ENCODE measurements at places on chromosomes 1 and 21.

DNA sequence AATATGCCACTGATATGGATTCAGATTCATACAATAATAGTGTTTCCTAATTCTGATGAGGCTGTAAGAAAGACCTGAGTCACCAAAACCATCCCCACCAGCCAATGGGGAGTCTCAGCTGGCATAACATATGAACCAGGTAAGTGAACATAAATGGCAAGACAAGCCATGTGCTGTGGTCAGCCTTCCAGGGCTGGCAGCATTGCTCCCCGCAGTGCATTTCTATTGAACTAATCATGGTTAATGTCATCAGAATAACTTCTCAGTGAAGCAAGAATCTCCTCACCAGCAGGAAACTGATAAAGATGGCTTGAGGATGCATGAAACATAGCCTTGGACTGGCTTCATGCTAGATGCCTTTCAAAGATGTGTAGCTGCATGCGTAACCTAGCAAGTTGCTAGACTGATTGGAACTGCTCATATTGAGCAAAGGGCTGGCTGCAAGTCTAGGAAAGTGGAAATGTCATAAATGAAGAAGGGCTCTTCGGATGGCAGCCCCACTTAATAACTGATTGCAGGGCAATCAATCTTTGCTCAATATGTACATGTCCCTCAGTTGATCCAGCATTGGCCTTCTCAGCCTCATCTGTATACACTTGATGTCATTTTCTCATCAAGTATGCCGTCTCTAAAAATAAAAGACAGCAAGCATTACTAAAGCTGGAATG lies 88.0 kb downstream of the NTNG1 start:
- DNase-seq: no peak

- no peak for DNase-seq
These were observed 4.5 kb downstream of the ETS2 start for GRCh38 chr21:38810034-38810825.

- DNase-seq: no peak
These were observed 27.2 kb upstream of the BCL10 start for GRCh38 chr1:85303440-85304162.

- DNase-seq: no peak
These were observed 3.9 kb downstream of the EPHA2 start for GRCh38 chr1:16151995-16152384.

- DNase-seq: no peak
These were observed 31.2 kb upstream of the ZNF678 start for GRCh38 chr1:227532019-227532619.

DNA sequence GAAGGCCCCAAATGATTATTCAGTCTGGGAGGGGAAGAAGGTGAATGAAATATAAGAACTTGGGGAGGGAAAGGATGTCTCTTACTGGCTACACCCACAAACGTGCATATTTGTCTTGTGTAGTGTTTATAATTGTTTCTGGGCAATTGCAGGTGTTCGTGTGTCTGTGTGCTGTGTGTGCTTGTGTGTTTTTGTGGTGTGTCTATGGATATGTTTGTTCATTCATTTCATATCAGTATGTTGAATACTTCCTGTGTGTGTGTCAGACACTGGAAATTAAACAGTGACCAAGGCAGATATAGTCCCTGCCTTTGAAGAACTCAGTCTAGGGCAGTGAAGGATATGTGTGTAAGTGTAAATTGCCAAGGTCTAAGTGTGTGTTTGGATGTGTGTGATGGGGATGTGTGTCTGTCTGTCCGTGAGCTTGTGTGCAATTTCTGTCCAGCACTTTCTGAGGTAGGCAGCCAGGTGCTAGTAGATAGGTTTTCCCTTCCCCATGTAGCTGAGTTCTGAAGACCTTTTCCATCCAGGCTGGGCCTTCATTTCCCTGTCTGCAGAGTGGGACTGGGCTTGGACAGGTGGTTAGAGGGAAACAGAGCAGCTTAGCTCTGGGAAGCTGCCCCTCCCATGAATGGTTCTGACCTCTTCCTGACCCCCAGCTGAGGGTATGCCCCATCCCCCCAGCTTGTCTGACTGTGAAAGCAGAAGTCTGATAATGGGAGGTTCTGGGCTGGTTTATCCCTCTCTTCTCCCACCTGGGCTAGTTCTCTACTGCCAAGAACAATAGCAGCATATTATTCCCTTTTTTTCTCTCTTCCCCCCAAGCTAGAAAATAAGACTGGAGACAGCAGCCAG lies 3.8 kb downstream of the AGO1 start:
- DNase-seq: no peak

- no peak for DNase-seq
These were observed 468.8 kb upstream of the RUNX1 start for GRCh38 chr21:35517865-35518264.

GRCh38 chr1:236808564-236809130 lies 13.6 kb downstream of the MTR start:
- DNase-seq: no peak

GRCh38 chr1:211968200-211968834 lies 67.0 kb downstream of the INTS7 start:
- DNase-seq: no peak

DNA sequence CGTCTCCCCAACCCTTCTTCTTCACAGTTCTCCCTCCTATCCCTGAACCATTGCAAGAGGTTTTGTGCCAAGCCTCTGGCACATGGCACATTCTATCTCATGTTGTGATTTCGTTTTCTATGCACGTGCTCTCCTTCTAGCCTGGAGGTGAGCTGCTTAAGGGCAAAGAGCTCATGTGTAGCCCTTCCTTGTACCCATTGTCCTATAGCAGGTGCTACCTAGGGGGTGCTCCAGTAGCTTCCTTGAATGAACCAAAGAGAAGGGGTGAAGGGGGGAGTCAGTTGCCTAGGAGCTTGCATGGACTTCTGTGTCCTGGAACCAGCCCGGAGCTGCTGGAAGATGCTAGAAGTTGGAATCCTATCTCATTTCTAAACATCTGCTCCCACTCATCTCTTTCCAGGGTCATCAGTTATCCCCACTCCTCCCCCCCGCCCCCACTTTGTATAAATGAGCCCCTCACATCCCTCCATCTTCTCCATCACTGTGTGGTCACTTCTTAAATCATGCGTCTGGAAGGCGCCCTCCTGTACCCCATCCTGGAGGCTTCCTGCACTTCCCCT lies 535 bp upstream of the DISC1 start:
- no peak for DNase-seq

GRCh38 chr1:234398849-234399381 lies 25.7 kb downstream of the COA6 start:
- DNase-seq: no peak

DNA sequence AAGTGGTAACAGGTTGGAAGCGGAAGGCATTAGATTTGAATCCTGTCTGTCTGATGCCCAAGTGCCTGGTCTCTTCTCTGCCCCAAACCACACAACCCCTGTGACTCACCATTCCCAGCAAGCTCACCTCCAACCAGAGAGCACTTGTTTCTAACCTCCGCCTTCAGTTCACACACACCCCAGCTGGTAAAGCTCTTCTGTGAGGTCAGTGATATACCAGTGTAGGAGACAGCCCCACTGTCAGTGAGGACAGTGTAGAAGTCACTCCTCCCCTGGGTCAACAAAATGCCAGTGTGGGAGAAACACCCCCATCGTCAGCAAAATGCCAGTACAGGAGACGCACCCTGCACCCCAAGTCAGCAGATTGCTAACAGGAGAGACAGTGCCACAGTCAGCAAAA lies 2.6 kb downstream of the RIMS3 start:
- DNase-seq: no peak

GRCh38 chr1:110380672-110381283 lies 10.0 kb downstream of the SLC16A4 start:
- no peak for DNase-seq

- no peak for DNase-seq
These were observed 49.3 kb upstream of the RABGAP1L start for GRCh38 chr1:174110053-174110452.

- no peak for DNase-seq
These were observed 46.9 kb downstream of the IL23R start for GRCh38 chr1:67213164-67213563.

DNA sequence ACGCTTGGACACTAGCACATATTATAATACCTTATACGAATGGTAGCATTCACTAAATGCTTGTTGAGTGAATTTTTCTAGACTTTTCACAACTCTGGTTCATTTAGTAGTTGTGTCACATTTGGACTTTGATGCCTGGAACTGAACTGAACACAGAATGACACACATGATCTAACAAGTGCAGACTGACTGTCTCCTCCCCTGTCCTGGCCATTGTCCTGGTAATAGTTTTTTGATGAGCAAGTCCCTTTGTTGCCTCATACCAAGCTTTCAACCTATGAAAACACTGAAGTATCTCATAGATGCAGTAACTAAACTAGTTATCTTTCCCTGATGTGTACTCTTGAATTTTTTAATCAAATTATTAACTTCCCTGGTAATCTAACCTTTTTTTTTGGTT lies 66.4 kb downstream of the LRRC8D start:
- no peak for DNase-seq

- DNase-seq: no peak
These were observed 314.1 kb downstream of the DISC1 start for GRCh38 chr1:231940701-231941100.

DNA sequence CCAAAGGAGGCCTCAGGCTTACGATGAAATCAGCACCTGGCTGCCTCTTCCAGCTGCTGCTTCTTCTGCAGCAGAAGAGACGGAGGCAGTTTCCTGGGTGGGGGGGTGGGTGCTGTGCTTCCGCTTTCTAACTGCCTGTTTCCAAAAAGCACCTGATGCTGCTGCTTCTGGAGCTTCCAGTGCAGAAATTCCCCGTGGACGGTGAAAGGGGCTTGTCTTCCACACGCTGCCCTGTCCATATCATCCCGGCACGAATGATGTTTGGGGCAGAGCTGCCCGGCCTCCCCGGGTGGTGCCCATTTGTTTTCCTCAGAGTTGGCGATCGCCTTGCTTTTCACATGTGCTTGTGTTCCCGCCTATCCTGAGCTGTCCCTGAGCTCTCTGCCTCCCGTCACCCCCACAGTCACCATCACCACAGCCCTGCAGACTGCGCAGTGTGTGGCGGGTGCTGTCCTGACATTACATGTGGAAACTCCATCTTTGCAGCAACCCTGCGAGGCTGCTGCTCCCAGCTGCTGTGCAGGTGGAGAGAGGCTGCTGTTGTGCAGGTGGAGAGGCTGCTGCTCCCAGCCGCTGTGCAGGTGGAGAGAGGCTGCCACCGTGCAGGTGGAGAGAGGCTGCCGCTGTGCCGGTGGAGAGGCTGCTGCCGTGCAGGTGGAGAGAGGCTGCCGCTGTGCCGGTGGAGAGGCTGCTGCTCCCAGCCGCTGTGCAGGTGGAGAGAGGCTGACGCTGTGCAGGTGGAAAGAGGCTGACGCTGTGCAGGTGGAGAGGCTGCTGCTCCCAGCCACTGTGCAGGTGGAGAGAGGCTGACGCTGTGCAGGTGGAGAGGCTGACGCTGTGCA lies 1.8 kb downstream of the TTLL10 start:
- DNase-seq: no peak

GRCh38 chr1:44681905-44682882 lies 7.7 kb downstream of the ARMH1 start:
- DNase-seq: no peak

DNA sequence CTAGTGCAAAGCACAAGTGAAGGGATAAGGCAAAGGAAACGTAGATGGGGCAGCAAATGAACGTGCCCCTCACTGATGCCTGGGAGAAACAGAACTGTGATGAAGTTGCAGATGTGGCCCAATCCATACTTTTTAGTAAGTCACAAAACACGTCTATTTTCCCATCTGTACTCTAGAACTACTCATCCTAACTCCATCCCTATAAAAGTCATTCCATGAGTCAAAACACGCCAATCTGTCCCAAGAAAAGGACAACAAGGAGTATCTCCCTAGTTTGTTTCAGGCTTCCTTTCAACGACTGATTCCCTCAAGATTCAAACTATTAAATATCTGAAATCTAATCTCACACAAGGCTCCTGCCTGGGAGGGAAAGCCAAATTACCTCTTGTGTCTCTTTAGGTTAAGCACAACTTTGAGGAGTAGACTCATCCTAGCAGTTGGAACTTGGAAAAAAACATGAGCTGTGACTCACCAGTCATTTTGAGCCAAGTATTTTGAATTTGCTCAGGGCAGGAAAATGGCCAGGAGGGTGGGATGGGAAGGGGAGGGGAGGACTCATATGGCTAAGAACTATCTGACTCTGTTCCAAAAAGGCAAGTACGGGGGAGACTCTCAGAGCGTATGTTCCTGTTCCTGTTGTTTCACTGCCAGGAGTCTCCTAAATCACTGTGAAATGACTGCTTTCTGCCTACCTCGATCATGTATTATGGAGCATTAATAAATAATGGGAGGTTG lies 214.5 kb upstream of the CAMK1G start:
- no peak for DNase-seq

GRCh38 chr1:85121744-85122143 lies 73.4 kb upstream of the MCOLN3 start:
- no peak for DNase-seq

DNA sequence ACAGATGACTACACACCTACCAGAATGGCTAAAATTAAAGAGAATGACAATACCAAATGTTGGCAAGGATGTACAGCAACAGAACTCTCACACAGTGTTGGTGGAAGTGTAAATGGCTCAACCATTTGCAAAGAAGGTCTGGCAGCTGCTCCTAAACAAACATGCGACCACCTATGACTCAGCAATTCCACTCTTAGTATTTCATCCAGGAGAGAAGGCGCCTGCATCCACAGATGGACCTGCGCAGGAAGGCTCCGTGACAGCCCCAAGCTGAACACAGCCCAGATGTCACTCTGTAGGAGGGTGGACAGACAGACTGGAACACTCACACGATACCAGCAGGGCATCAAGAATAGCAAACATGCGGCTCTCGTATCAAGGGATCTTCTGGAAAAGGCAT lies 6.7 kb downstream of the PTTG1IP start:
- no peak for DNase-seq

GRCh38 chr1:221850470-221851187 lies 108.7 kb upstream of the DUSP10 start:
- no peak for DNase-seq

DNA sequence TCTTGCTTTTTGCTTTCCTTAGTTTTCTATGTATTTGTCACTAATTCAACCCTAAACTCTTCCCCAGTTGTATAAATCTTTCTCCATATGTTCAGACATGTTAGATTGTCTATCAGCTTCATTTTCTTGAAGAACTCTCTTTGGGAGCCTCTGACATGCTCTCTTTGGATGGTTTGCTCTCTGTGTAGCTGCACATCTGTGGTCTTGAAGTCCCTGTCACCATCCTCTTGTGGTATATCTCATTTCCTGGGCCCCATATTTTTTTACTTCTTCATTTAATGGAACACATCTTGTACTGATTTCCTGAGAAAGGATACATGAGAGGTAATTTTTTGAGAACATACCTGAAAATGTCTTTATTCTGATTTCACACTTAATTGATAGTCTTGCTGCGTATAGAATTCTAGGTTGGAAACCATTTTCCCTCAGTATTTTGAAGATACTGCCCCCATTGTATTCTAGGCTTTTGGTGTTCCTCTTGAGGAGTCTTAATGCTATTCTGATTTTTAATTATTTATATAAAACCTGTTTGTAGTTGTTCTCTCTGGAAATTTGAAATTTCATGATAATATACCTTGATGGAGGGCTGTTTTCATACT lies 72.6 kb downstream of the ST3GAL3 start:
- DNase-seq: no peak
